ENCODE measurements at places on chromosomes 1 and 21.

DNA sequence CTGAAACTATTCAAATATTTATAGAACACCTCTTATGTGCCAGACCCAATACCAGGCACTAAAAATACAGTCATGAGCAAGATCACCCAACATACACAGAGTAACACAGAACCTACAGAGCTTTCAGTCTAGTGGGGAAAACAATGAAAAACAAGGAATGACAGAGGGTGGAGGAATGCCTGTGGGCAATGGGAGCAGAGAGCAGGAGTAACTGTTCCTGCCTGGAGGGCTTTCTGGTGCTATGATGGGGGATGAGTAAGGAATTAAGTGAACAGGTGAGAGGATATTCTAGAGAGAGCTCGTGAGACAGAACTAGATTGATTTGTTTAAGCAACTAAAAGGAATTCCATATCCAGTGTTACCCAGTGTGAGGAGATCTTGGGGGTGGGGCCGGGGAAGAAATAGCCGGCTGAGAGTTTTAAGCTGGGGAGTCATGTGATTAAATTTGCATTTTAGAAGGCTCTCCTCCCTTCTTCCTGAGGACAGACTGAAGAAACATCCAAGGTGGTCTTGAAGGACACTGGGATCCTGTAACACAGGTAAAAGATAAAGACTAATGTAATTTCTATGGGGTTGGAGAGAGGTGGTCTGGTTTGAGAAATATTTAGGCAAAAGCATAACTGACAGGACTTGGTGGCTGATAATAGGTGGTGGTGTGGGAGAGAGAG lies 2.1 kb upstream of the CD53 start:
- no peak for DNase-seq

- DNase-seq = no peak
Measured at GRCh38 chr1:167301355-167301754, 80.7 kb downstream of the POU2F1 start.

- no peak for DNase-seq
Measured at GRCh38 chr1:109040989-109041620, 797 bp downstream of the WDR47 start.

DNA sequence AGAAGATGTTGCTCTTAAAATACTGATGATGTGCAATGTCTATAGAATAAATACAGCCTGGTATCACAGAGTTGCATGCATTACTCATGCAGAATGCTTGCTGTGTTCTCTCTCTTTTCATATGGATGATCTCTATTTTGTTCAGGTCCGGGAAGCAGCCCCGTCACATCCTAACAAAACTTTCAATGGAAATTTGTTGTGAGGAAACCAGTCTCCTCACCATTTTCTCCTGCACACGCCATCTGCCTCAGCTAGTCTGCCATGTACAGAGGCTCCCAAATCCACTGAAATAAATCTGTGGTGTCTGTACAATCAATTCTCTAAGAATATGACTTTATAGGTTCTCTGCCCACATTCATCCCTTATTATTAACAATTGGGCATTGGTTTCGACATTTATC lies 42.4 kb downstream of the DAB1 start:
- no peak for DNase-seq

Measured in SHP77 treated with DMSO at 0.1 percent for 48 hours (cell line).